ENCODE measurements at places on chromosomes 12 and 14.

DNA sequence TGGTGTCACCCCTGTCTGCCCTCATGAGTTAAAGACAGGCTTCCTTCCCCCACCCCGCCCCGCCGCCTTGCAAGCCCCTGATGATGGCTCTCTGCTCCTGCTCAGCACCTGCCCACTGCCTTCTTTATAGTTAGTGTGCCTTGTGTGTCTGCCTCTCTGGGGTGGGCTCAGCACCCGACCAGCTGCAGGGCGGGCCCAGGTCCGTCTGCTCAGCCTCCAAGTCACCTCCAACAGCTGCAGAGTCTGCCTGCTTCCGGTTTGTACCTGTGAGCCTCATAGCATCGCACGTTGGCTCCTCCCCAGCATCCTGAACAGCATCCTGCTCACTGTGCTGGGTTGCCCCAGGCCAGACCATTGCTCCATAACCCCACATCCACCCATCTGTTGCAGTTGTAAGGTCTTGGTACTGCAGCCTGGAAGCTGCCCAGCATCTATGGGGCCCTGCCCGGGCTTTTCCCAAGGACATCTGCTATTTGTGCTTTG, 3.5 kb downstream of the TGFB3 start:
- no peak overlapping the region for H3K27ac ChIP-seq
- H3K4me1 ChIP-seq = peaks cover 29% of the 10 kb centered on the region
- no peaks in the 10 kb centered on the region for H3K27me3 ChIP-seq
- H3K4me3 ChIP-seq = peak overlapping the region; percentile 78
- H3K36me3 ChIP-seq = no peaks in the 10 kb centered on the region

- no peaks in the 10 kb centered on the region for H3K36me3 ChIP-seq
- H3K27me3 ChIP-seq = no peaks in the 10 kb centered on the region
- no peak for DNase-seq
- H3K27ac ChIP-seq = no peak overlapping the region
- H3K4me1 ChIP-seq = peaks cover 8% of the 10 kb centered on the region
Observed at GRCh38 chr12:58529897-58530741, 390.2 kb downstream of the LRIG3 start.

- no peaks in the 10 kb centered on the region for H3K4me1 ChIP-seq
- no peak overlapping the region for H3K4me3 ChIP-seq
- DNase-seq = no peak
- H3K27ac ChIP-seq = no peak overlapping the region
Observed at GRCh38 chr14:40447017-40447416, 1014.8 kb upstream of the FBXO33 start.

GRCh38 chr12:66813137-66813892, 134.4 kb upstream of the GRIP1 start:
- no peak overlapping the region for H3K4me3 ChIP-seq
- no peaks in the 10 kb centered on the region for H3K27me3 ChIP-seq
- H3K36me3 ChIP-seq = no peaks in the 10 kb centered on the region
- no peak overlapping the region for H3K27ac ChIP-seq

DNA sequence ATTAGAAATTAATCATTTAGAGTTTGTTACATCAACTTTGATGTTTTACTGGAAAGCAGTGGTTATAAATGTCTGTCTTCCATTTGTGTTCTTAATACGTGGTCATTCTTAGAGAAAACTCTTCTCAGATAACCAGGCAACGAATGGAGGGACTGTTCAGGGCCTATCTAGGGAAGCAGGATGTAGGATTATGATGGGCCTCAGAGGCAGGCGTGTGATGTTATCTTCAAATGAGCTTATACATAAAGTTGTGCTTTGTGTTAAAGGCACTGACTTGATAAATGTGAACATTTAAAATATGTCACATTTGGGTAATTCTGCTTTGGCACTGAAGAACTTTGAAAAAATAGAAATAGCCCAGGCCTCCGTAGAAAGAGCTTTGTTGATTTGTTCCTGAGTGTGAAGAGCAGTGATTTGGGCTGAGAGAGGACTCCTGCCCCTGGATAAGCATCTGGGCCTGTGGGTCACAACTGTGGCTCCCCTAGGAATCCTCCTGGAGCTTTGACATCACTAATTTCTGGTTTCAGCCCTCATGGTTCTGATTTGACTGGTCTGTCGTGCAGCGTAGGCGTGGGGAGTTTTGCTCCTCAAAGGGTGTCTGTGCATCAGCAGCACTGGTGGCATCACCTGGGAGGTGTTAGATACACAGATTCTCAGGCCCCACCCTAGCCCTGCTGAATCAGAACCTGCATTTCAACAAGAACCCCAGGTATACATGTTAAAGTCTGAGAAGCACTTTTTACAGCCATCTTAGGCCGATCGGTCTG, 55.4 kb downstream of the SAMD4A start:
- no peak overlapping the region for H3K4me3 ChIP-seq
- H3K27ac ChIP-seq = no peak overlapping the region
- no peaks in the 10 kb centered on the region for H3K36me3 ChIP-seq
- H3K27me3 ChIP-seq = no peaks in the 10 kb centered on the region
- no peak for DNase-seq

DNA sequence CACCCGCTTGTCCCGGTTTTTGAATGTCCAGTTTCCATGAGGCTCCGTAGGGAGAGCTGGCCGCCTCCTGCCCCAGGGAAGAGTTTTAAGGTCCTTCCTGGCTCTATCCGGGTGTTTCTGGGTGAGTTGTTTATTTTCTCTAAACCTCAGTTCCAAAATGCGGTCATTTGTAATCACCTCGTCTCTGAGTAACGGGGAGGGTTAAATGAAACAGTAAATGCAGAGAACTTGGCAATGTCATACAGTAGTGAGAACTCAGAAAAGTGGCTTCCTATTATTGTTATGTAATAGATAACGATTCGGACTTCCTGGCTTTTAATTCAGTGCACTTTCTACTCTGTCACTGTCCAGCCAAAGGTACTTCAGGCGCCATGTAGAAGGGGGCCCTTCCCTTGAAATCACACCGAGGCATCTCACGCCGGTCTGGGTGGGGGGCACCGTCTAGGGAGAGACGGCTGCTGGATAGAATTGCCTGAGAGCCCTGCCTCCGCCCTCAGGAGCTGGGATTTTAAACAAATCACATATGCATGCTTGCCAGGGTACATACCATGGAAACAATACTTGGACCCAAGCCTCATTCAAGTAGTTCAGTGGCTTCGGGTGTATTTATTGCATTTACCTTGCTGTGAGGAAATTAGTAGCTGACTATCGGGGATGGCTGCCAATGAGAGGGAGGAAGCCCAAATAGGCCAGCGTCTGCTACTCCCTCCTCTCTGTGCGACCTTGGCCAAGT, 26.4 kb downstream of the NOS1 start:
- H3K4me1 ChIP-seq = peaks cover 13% of the 10 kb centered on the region
- no peak overlapping the region for H3K27ac ChIP-seq
- DNase-seq = no peak
- H3K4me3 ChIP-seq = no peak overlapping the region
- no peaks in the 10 kb centered on the region for H3K36me3 ChIP-seq
- peaks cover 16% of the 10 kb centered on the region for H3K27me3 ChIP-seq
